ENCODE measurements at places on chromosomes 16 and 17.

GRCh38 chr17:59719526-59719925 lies 12.1 kb downstream of the VMP1 start:
- no peak for DNase-seq

DNA sequence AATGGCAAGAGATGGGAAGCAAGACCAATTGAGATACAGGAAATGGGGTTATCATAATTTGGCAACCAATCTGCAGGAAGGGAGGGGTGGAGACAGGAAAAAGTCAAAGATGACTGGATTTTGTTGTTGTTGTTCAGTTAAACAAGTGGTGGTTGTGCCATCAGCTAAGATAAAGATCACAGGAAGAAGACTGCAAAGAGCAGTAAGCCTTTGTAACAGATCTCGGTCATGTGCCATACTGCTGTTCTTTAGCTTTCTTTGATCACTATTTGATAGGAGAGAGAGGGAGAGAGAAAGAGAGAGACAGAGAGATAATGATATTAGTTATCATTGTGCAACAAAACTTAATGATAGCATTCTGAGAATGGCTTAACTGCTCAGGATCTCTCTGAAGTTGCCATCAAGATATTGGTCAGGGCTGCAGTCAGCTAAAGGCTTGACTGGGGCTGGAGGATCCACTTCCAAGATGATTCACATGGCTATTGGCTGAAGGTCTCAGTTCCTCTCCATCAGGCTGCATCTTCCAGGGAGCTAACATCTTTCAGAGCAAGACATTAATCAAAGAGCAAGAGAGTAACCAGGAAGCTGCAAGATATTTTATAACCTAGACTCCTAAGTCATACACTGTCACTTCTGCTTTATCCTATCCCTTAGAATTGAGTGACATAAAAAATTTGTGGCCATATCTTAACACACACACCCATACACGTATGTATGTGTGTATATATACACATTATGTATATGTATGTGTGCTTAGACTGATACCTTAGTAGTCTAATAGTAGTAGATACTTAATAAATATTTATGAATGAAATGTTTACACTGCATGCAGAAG lies 405.0 kb downstream of the SHISA9 start:
- no peak for DNase-seq

GRCh38 chr17:8856869-8857575 lies 10.5 kb downstream of the PIK3R6 start:
- DNase-seq: no peak

GRCh38 chr17:73693071-73693470 lies 48.8 kb upstream of the SDK2 start:
- no peak for DNase-seq

DNA sequence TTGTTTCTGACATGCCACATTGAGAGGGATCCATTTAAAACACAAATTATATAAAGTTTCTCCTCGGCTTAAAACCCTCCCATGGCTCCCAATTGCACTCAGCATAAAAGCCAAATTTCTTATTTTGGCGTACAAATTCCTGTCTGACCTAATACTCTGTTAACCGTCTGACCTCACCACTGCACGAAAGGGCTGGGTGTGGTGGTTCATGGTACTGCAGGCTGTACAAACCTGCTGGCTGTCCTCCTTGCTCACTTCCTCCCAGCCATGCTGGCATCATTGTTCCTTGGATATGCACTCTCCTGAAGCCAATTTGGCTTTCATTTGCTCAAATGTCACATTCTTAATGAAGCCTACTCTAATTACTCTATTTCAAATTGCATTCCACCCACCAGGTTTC lies 301.6 kb upstream of the C16orf82 start:
- DNase-seq: peak; percentile 15

- no peak for DNase-seq
Observed at GRCh38 chr17:58309918-58310259, 18.7 kb downstream of the TSPOAP1 start.
